T-helper 9 cell (primary cell): ENCODE measurements at places on chromosomes 13 and 19.
A peak's percentile ranks its signal among the peaks of the same experiment; 100 is the strongest.

DNA sequence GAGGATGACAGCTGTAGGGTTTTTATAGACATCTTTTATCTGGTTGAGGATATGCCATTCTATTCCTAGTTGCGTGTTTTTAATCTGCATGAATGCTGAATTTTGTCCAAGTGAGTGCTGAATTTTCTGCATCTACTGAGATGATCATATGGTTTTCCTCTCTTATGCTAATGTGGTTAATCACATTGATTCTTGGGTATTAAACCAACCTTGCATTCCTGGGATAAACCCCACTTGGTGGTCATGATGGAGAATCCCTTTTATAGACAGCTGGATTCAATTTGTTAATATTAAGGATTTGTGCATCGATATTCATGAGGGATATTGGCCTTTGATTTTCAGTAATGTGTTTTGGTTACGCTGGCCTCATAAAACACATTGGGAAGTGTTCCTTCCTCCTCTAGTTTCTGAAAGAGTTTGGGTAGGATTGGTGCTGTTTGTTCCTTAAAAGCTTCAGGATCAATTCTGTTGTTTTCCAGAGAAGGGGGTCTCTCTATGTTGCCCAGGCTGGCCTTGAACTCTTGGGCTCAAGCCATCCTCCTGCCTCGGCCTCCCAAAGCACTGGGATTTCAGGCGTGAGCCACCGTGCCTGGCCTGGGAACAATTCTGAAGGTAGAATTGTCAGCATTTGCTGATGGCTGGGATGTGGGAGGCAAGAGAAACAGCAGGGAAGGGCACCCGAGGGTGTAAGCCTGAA, 7.3 kb upstream of the LINGO3 start:
- no peak for DNase-seq

- no peak for DNase-seq
Observed at GRCh38 chr13:84417416-84417815, 535.1 kb upstream of the SLITRK1 start.

- DNase-seq = no peak
Observed at GRCh38 chr19:38316477-38317067, 825 bp upstream of the YIF1B start.

GRCh38 chr19:11598103-11598483, 810 bp downstream of the ZNF627 start:
- DNase-seq = no peak

DNA sequence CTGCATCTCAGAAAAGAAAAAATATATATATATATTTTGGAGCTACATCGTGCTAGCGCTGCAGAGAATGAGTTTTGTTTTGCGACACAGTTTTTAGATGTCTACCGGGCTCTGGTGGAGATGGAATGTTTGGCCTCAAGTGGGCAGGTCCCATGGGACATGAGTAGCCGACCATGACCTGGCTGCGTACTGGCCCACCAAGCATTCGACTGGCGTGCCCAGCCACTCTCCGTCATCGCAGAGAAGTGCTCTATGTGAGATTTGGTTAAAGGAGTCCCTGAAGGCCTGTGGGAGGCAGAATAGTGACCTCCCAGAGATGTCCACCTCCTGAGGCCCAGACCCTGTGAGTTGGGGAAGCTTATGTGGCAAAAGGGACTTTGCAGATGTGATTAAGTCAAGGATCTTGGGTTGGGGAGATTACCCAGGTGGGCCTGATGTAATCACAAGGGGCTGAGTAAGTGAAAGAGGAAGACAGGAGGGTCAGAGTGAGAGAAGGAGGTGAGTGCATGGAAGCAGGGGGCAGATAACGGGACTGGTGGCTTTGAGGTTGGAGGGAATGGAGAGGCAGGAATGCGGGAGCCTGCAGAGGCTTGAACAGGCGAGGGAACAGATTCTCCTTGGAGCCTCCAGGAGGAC, 821 bp upstream of the LILRB4 start:
- DNase-seq = no peak

- peak; percentile 73 for DNase-seq
Observed at GRCh38 chr19:7904074-7905020, 670 bp downstream of the MAP2K7 start.

GRCh38 chr13:49580980-49581680, 4.2 kb downstream of the RCBTB1 start:
- DNase-seq = no peak

GRCh38 chr19:11291991-11292390, 4.0 kb upstream of the TSPAN16 start:
- no peak for DNase-seq

- DNase-seq = no peak
Observed at GRCh38 chr13:33392794-33393405, 107.3 kb upstream of the STARD13 start.

DNA sequence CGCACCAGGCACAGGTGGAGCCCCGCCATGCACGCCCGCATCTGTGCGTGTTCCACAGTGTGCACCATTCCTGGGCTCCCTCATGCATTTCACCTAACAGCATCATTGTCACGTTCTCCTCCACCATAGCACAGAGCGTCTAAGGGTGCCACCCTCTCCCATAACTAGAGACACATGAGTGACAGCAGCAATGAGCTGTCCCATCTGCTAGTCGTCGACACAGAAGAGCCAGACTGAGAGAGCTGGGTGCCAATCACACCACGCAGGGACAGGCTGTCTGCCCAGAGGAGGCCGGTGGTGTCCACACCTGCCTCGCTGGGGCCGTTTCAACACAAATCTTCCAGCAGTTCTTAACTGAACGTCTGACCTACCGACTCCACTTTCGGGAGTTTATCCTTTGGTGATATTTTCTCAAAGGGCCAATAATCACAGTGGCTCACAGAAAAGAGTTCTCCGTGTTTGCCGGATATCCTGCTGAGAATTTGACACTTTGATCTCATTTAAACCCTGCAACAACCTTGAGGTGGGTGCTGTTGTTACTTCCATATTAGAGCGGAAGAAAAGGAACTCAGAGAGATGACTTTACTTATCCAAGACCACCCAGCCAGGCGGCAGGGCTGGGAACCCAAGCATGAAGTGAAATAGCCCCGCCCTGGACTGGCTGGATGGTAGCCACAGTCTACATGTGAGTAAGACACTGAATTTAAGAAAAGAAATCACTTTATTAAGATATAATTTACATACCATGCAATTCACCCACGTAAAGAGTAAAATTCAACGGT, 16.2 kb downstream of the CLEC11A start:
- no peak for DNase-seq

- DNase-seq = no peak
Observed at GRCh38 chr13:40311356-40312101, 354.9 kb downstream of the FOXO1 start.

- DNase-seq = no peak
Observed at GRCh38 chr19:18438331-18439024, 545 bp upstream of the ISYNA1 start.

DNA sequence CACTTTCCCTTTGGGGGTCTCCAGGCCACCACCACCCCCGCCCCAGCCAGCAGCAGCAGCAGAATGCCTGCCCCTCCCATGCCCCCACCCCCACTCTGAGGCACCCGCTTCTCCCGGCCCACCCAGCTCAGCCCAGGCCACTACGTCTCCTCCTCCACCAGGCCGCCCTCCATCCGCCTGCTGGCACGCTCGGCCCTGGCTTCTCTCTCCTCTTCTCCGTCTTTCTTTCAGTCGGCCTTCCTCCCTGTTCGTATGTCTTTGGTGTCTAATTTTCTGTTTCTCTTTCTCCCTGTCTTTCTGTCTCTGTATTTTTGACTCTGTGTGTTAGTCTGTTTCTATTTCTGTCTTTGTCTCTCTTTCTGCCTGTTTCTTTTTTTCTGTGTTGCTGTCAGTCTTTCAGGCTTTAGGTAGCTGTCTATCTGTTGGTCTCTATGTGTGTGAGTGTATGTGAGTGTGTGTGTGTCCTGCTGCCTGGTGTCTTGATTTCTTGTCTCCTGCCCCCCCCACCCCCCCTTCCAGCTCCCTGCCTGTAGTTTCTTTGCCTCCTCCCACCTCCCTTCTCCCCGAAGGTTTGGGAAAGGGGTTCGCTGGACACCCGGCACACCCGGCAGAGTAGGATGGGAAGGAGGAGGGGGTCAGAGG, at the start of gene LGI4:
Gene LGI4, minus strand, starts transcription at position 459 of the 642 bp plus-strand sequence. Its CDS starts 379 bp downstream, at position 80.
- DNase-seq = no peak

DNA sequence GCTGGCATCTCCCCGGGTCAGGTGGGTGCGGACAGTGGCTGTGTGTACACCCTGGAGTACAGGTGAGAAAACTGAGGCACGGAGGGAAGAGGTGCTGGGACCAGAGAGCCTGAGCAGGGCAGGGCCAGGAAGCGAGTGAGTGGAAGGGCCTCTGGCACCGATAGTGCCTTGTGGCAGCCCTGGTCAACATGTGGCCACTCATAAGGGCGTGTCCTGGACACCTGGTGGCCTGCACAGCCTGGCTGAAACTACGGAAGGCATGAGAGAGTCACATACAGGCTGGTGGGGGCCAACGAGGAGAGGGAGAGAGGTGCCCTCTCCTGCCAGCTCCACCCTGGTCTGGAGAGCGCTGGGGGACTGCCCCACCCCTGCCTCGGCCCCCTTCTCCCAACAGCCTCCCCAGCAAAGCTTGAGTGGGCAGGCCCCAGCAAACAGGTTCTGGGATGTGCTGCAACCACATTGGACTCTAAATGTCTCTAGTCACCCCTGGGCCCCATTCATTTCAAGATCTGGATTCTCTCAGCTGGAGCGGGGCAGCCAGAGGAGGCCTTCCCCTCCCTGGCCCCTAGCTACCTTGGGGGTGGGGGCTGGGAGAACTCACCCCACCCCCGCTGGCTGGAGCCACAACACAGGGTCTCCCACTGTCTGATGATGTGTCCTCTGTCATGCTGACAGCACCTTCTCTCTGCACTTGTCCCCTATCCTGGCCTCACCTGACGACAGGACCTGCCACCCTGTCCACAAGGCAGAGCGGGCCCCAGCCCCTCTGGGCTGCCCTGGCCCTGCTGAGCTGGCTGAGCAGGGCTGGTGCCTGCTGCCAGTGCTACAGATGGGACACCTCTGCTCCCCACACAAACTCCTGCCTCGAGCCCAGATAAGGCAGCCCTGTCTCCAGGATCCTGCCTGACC, 5.8 kb downstream of the CBARP start:
- DNase-seq = no peak

DNA sequence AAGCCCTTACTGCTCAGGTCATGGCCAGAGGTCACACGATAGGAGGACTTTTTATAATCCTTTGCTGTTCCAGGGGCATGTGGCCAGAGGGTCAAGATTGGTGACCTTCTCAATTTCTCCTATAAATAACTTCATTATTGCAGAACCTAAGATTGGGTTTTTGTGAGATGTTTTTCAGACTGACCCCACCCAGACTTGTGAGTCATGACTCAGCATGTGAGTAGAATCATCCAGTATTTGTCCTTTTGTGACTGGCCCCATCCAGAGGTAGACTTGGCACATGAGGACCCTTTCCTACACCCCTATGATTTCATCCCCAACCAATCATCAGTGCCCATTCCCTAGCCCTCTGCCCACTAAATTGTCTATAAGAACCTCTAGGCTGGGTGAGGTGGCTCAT, 84.5 kb upstream of the ABCC4 start:
- no peak for DNase-seq

- no peak for DNase-seq
Observed at GRCh38 chr13:113817860-113818691, 45.8 kb downstream of the GAS6 start.
